Mesothelial cell of epicardium (in vitro differentiated cells): ENCODE measurements at places on chromosomes 7 and 10.

GRCh38 chr7:42624471-42624870, 287.4 kb downstream of the C7orf25 start:
- DNase-seq: no peak

GRCh38 chr7:1642291-1642731, 27.8 kb upstream of the ELFN1 start:
- DNase-seq: no peak

GRCh38 chr7:102918845-102919244, 6.0 kb downstream of the LRRC17 start:
- no peak for DNase-seq

DNA sequence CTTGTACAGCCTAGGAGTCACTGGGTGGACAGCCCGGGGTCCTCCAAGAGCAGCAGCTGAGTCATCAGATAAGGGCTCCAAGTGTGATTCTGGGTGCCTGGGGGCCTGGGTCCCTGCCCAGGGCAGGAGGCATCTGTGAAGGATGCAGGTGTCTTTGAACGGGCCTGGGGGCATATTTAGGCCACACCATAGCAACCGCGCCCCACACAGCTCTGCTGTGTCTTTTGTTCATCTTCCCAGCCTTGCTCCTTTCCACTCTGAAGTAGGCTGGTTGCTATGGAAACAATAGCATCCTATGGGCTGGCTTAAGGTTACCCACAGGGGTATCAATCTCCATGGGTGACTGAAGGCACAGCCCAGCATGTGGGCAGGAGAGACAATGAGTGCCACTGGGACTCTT, 324.7 kb downstream of the TCERG1L start:
- no peak for DNase-seq

DNA sequence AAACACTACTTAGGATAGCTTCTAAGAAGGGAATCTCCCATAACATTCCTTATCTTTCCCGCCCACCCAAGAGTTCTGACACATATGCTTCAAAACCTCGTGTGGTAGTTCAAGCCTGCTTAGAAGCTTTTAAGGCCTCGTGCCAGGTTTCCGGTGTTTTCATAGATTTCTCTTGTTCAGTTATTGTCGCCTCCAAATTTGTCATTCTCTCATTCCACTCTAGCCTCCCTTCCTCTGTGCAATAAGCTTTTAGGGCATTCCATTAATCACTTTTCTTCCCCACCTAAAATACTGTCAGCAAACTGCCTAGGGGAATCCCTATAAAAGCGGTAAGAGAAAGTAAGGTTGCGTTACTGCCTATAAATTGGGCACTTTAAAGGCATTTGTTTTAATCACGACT, 718 bp upstream of the BPGM start:
- DNase-seq: no peak

GRCh38 chr10:97483921-97484320, 14.3 kb downstream of the MMS19 start:
- no peak for DNase-seq

DNA sequence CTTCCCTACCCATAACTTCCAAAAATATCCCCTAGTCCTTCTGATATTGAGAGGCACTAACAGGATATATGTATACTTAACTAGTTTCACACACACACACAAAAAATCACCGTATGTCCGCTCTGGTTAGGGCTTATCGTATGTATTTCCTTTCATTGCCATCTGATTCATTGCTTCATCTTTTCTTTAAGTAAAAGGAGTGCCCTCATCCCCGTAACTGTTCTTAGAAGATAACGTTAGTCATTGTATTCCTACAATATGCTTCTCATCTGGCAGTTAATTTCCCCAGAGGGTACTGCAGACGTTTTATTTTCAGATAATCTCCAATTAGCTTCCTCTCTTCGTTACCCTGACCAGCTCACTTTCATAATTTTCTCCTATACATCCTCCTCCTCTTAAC, 37.3 kb downstream of the NRCAM start:
- DNase-seq: no peak

GRCh38 chr10:31467791-31468535, 148.9 kb downstream of the ZEB1 start:
- DNase-seq: no peak

GRCh38 chr7:93894966-93895640, 4.5 kb upstream of the TFPI2 start:
- DNase-seq: no peak

DNA sequence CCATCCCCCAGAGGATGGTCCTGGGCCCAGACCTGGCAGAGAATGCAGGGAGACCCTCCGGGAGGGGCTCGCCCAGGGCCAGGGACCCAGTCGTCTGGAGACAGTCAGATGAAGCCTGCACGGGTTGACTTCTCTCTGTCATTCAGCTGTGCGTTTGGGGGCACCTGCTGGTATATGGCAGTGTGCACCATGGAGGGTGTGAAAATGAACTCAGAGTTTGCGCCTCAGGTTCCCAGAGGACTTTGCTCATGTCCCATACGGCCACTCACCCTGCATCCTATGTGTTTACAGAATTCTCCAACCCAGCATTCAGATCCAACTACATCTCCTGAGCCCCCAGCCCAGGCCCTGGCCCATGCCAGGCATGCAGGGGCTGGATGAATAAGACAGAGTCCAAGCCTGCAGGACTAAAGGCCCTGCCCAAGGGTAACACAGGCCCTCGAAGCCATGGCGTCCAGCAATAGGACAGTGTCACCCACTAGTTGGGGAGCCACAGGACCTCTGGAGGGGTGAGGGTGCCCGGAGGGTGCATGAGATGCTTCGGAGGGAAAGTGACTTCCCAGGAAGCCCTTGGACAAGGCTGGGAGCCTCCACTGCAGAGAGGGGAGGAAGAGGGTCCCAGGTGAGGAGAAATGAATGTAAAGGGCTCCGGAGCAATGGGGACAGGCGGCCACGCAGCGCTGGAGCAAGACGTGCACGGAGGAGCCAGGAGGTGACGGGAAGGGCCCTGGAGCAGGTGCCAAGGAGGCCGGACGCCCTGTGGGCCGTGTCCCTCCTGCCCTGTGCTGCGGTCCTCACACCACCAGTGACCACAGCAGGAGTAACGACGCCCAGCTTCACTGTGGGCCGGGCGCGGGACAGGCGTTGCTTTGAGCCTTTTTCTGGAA, 36.3 kb downstream of the CALML3 start:
- no peak for DNase-seq

DNA sequence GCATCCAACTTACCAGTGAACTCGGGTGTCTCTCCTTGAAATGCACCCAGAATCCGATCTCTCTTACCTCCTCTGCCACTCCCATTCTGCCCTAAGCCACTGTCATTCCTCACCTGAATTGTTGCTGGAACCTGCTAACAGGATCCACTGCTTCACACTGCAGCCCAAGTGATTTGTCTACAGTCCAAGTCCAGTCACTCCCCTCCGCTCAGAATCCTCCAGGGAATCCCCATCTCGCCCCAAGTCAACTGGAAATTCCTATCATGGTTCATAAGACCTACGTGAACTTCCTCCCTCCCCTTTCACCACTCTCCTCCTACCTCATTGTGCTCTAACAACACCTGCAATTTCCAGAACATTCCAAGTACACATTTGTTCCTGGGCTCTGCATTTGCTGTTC, 91.3 kb downstream of the SCRN1 start:
- DNase-seq: no peak

GRCh38 chr7:157854066-157854891, 517.5 kb downstream of the DNAJB6 start:
- no peak for DNase-seq

DNA sequence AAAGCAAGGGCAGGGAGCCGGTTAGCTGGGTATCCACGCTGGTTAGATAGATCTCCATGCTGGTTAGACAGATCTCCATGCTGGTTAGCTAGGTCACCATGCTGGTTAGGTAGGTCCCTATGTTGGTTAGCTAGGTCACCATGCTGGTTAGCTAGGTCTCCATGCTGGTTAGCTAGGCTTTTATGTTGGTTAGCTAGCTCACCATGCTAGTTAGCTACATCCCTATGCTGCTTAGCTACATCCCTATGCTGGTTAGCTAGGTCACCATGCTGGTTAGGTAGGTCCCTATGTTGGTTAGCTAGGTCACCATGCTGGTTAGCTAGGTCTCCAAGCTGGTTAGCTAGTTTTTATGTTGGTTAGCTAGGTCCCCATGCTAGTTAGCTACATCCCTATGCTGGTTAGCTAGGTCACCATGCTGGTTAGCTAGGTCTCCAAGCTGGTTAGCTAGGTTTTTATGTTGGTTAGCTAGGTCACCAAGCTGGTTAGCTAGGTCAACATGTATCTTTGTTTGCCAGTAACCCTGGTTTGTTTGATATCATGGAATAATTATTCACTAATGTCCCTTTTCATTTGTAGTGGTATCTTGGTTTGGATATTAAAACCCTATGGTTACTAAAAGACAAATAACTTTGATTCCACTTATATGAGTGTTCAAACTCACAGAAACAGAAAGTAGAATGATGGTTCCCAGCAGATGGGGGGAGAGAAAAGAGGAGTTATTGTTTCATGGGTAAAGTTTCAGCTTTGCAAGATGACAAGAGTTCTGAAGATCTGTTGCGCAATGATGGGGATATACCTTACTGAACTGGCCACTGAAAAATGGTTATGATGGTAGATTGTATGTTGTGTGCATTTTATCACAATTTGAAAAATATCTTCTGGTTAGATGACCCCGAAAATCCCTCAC, 136.2 kb downstream of the PRPF18 start:
- DNase-seq: no peak

- DNase-seq: no peak
Observed at GRCh38 chr10:48745662-48746245, 61.1 kb downstream of the WDFY4 start.
